ENCODE measurements at places on chromosomes 13 and 19.

GRCh38 chr13:65342541-65343337, 1887.4 kb downstream of the PCDH9 start:
- no peak for DNase-seq

GRCh38 chr13:58992478-58993042, 1171.2 kb downstream of the DIAPH3 start:
- no peak for DNase-seq

- DNase-seq, result no peak
These were observed 121.6 kb upstream of the ZNF507 start for GRCh38 chr19:32223595-32224370.

DNA sequence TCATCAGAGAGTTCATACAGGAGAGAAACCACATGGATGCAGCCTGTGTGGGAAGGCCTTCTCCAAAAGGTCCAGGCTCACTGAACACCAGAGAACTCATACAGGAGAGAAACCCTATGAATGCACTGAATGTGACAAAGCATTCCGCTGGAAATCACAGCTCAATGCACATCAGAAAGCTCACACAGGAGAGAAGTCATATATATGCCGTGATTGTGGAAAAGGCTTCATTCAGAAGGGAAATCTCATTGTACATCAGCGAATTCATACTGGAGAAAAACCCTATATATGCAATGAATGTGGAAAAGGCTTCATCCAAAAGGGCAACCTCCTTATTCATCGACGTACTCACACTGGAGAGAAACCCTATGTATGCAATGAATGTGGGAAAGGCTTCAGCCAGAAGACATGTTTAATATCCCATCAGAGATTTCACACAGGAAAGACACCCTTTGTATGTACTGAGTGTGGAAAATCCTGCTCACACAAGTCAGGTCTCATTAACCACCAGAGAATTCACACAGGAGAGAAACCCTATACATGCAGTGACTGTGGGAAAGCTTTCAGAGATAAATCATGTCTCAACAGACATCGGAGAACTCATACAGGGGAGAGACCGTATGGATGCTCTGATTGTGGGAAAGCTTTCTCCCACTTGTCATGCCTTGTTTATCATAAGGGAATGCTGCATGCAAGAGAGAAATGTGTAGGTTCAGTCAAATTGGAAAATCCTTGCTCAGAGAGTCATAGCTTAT, 17.7 kb downstream of the ZNF613 start:
- DNase-seq, result no peak

DNA sequence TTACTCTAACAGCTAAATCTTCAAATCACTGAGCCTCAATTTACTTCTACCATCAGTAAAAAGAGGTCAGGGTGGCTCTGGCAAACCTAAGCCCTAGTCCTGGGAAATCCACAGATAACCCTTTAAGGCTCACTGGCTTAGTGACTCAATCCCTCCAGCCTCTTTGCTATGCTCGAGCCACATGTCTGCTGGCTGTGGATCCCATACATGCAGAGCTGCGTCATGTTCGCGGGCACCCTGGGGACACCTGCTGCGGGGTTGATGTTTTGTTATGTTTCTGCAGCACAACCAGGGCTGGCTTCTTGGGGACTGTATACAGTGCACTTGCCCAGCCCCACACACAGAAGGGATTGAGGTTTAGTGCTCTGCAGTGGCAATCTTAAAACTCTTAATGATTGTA, 41.6 kb upstream of the C13orf42 start:
- DNase-seq, result no peak

DNA sequence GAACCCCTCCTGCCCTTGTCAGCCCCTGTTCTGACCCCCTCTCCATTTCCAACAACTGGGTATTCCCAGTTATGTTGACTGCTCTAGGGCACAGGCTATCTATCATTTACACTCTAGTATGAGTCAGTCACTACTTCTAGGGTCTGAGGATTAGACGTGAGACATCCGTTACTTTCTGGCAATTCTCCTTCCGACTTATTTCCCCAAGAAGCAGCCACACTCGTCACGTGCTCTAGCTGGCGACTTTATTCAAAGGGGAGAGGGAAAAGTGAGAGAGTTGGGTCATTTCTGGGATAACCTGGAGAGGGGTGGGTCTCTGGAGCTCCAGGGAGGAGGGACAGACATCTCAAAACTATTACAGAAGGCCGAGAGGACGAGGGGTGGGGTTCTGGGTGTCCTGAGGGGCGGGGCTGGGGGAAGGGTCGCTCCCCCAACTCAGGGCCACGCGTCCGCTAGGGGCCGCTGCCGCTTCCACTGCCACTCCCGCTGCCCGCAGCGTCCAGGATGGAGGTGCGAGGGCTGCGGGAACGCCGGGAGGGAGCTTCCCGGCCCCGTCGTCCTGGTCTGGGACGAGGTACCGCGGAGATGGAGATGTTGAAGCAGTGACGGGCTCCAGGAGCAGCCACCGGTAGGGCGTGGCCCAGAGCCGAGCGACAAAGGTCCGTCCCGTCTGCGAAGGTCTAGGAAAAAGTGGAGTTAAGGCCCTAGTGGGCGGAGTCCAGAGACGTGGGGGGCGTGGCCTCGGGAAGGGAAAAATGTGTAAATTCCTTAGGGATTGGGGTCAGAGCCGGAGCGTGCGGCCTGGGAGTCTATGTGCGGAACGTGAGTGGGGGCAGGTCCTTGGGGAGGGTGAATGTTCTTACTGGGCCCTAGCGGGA, 8.9 kb downstream of the RTBDN start:
- no peak for DNase-seq

DNA sequence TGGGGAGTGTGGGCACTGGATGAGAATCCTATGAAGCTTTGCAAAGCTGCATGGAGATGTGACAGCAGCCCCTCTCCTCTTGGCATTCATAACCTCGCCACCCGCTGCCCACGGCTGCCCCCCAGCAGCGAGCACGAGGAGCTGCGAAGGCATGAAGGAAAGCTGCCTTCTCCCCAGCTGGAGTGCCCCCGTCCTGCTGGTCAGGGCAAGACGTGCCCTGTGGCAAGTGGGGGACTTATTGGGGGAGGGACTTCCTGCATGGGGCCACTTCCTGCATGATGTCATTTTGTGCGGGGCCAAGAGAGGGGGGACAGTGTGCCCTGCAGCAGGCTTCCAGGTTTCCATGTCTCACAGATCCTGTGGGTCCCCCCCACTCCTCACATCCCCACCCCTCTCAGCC, 85.9 kb downstream of the TSHZ3 start:
- no peak for DNase-seq

DNA sequence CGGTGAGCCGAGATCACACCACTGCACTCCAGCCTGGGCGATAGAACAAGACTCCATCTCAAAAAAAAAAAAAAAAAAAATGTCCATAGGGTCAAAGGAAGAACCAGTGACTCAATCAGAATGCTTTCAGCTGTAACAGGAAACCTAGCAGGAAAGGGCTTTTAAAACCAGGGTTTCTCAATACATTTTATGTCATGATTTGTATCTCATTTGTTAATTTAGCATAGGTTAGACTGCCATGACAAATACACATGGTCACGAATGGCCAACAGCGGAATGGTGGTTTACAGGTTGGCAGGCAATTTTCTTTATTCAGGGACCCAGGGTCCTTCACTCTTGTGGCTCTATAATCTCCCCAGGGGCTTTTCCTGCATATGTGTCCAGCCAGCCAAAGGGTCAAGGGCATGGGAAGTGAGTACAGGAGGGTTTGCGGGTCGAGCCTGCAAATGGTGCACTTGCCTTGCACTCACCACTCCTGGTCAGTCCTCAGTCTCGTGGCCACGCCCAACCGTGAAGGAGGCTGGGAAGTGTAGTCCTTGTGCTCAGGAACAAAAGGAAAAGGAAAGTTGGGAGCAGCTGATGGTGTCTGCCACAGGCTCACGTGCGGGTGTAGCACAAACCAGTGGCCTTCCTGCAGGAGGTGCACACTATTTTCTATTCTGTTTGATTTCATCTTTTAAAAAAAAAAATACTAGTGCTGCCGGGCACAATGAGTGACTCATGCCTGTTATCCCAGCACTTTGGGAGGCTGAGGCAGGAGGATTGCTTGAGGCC, 14.8 kb downstream of the DHX34 start:
- DNase-seq, result peak; percentile 25

GRCh38 chr13:38830442-38831045, 143.7 kb downstream of the FREM2 start:
- no peak for DNase-seq

GRCh38 chr13:43686557-43686956, 100.2 kb downstream of the ENOX1 start:
- peak; percentile 22 for DNase-seq

DNA sequence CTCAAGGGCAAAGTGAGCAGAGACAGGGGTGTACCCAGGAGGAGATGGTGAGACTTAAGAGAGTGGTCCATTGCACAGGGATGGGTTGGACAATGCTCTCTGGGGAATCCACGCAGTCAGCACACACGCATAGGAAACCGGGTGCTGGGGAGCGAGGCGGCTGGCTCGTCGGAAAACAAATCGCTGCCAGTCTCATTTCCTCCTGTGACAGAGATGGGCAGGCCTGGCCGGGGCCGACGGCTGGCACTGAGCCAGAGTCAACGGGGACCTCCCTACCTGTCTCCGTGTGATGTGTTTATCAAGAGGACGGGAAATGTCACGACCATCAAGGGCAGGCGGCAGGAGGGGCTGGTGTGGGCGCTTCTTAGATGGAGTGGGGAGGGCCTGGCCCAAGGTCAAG, 27.3 kb downstream of the PTPRS start:
- no peak for DNase-seq

DNA sequence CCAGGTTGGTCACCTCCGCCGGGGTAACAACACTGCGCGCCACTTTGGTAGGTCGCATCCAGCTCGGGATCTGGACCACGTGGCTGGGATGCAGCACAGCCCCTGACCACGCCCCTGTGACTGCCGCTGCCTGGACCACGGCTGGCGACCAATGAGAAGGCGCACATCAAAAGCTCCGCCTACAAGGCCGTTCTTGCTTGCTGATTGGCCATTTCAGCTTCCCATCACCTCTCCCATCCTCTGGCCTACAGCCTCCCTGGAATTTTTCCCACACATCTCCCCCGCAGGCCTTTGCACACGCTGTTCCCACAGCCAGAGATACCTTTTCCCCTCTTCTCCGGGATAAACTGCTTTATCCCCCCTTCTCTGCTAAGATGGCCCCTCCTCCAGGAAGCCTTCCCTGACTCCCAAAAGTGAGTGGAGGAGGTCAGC, 12.5 kb upstream of the MAP1S start:
- no peak for DNase-seq

- DNase-seq, result no peak
These were observed 314.8 kb upstream of the MAB21L1 start for GRCh38 chr13:35791184-35791851.

GRCh38 chr13:76991432-76991795, 467 bp upstream of the CLN5 start:
- DNase-seq, result no peak

DNA sequence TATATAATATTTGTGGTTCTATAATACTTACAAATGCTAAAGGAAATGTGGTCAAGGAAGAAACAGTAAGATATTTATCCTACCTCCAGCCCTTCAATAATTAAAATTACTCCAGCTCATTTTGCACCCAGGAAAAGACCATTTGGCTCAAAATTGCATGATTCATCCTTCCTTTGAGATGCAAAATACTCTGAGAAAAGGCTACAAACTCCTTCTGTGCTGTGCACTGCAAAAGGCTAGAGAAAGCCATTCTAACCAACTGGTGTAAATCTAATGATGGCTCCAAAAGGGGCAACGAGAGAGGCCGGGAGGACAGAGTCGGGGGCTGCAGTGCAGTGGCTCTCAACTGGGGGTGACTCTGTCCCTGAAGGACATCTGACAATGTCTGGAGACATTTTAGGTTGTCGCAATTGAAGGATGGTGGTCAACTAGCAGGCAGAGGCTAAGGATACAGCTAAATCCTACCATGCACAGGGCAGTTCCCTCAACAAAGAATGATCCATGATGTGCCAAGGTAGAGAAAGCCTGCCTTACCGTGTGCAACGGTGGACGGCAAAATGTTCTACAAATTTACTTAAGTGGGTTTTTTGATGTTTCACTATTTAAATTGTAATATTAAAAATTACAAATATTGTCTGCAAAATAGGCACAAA, 32.6 kb downstream of the SLC7A1 start:
- DNase-seq, result no peak

- DNase-seq, result peak; percentile 56
These were observed 34.2 kb downstream of the MBNL2 start for GRCh38 chr13:97256343-97256783.

- no peak for DNase-seq
These were observed 4.1 kb downstream of the UBXN6 start for GRCh38 chr19:4453232-4454179.

DNA sequence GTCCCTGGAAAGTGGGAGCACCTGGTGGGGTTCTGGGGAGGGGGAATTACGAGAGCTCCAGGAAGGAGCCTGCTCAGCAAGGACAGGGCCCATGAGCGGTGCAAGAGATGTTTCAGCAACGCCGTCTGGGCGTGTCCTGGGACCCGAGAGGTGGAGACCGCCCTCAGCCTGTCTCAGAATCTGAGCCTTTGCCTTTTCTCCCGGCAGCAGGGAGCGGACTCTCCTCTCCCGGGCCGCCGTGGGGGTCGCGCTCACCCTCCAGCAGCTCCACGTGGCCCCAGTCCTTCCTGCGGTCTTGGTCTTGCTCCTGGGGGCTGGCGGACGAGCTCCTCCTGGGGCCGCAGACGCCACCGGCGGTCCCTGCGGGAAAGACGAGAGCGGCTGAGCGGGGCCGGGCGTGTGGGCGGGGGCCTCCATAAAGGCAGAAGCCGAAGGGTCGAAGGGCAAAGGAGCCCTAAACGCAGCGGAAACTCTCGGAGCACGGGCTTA, 714 bp downstream of the POLRMT start:
- peak; percentile 51 for DNase-seq

GRCh38 chr13:106274551-106275203, 260.8 kb downstream of the EFNB2 start:
- no peak for DNase-seq

- no peak for DNase-seq
These were observed 73.4 kb upstream of the POMP start for GRCh38 chr13:28585561-28585960.

DNA sequence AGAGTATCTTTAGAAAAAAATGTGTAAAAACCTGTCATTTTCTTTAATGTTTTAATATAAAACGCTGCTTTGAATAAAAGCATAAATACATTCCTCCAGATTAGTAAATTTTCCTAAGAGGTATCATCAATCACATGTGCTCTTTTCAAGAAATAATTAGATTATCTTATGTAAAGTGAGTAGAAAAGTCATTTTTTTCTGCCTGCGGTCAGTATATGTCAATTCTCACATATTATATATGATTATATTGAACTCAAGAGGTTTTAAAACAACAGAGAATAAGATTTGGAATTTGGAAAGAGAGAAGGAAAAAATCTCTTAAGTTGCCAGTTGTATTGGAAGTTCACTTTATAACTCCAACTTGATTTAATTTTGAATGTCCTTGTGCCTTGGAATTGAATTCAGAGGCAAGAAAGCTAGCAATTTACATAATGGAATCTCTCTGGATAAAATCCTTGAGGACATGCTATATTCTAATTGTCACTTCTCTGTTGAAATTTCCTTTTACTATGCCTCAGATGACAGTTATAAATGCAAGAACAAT, 740.1 kb upstream of the SPRY2 start:
- DNase-seq, result no peak

GRCh38 chr13:67100730-67101129, 129.4 kb downstream of the PCDH9 start:
- peak; percentile 2 for DNase-seq
